Nucleus accumbens (tissue), 56 donors: ENCODE measurements at places on chromosomes 5 and 9.

GRCh38 chr9:76904661-76905457, 1.1 kb downstream of the PRUNE2 start:
- no peak for DNase-seq

DNA sequence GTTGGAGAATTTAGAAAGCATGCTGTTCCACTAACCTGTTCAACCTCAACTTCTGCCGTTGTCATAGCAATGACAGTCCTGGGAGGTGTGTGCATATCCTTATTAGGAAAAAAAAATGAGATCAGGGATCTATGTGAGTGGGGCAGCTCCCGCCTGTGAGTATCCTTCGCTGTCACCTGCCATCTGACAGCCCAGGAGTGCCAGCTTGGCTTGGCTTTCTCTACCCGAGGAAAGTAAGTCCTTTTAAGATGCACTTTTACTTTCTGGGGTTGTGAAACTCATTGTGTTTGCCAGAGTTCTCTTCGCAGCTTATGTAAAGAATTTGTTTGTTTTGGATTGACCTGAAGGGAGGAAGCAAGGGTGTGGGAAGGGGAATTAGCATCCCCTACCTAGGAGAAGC, 21.8 kb downstream of the PCDHAC2 start:
- no peak for DNase-seq

DNA sequence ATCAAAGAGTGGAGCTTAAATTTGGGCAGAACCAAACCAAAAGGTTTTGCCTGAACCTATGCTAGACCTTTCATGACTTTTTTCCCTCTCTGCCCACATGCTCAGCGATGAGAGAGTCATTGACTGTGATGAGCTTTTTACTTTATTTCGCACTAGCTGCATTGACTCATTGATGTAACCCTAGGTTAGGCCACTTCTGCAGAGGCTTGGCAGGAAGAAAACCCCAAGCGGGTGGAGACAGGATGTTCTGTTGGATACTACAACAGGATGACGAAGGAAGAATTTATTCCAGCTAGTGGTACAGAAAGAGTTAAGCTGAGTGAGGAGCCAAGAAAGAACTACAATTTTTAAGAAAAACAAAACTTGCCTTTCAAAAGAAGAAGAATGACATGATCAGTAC, 18.4 kb downstream of the AGXT2 start:
- DNase-seq = no peak

DNA sequence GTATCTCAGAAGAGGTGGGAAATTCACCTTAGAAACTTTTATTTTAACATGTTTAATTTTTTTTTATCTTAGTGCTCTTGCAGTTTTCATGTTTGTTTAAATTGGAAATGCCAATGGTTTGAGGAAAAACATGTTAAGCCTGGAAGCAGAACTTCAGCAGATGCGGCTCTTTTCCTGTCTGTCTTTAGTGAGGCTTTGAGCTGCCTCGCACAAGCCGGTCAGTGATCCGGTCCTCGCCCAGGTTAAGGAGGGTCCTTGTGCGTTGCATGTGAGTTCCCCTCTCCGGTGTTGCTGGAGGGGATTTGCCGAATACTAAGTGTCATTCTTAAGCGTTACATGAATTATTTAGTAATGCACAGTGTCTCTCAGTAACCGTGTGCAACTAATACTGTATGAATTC, 9.4 kb upstream of the PLEKHG4B start:
- no peak for DNase-seq

- DNase-seq = peak; percentile 31
These were observed 821 bp downstream of the CTNNA1 start for GRCh38 chr5:138753794-138754698.

- DNase-seq = no peak
These were observed 65.2 kb downstream of the MYO10 start for GRCh38 chr5:16870878-16871277.

GRCh38 chr5:81065492-81065891, 105.3 kb downstream of the RASGRF2 start:
- DNase-seq = no peak

DNA sequence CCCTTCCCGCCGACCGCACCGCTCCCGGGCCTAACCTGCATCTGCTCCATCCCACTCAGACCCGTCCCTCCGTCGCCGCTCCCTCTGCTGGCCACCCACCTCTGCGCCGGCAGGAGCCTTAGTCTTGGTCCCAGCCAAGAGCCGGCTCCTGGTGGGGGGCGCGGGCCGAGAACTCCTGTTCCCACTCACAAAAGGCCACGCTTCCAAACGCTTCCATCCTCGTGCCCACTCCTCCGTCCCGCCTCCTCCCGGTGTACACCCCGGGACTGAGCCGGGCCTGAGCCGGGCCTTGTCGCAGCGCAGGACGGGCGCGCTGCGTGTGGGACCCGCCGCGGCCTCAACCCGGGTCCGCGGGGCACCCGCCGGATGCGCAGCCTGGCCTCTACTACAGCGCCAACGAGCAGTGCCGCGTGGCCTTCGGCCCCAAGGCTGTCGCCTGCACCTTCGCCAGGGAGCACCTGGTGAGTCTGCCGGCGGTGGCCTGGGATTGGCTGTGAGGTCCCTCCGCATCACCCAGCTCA, 7.5 kb downstream of the ADAMTS13 start:
- no peak for DNase-seq
